ENCODE measurements at places on chromosomes 12 and 14.

DNA sequence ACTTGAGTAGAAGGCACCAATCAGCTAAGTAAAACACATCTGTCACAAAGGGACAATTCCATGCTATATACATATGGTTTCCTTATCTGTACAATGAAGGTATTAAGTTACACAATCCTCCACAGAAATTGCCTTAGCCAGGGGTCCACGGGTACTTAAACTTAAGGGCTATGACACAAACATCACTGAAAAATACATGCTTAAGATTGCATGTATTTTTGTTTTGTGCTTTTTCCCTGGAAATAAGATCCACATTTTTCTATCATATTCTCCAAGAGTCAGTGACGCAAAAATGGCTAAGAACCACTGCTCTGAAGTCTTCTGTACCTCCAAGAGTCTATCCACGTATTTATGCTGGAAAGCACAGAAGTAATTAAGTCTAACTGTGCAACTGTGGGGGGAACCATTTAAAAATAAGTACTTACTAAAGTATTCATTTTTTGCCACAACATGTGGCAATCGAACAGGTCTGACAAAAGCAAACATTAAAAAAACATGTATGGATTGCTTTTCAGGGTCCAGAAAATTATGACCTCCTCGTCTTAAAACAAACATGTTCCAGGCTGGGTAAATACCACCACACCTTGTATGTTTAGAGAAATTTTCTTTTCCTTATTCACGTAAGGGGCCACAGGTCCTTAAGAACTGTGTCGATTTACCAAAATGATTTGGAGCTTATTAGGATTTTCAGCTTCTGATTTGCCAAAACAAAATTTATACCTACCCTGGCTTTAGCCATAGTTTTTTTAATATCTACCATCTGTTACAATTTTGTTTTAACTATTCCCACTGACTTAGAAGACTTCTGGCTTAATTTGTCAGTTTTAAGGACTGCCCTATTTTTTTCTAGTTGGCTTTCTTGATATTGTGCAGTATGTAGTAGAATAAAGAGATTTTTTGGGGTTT lies 2.8 kb downstream of the SLC38A2 start:
- DNase-seq: no peak

DNA sequence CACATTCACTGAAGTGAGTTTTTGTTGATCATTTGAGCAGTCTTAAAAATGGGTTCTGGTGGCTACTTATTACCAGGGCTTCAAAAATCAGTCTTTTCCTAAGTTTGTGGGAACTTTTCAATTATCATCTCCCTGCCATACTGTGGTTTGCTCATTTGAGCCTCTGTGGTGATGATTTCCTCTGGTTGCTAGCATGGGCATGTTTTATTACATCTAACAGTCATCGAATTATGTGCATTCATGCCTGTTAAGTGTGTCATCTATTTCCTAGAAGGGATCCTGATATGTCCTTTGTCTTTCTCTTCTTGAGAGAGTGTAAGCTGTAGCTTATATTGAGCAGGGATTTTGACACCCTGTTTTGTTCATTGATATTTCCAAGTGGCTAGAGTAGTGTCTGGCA lies 116.8 kb downstream of the WIF1 start:
- no peak for DNase-seq

- DNase-seq: no peak
These were observed 8.7 kb upstream of the SELPLG start for GRCh38 chr12:108642269-108642870.

DNA sequence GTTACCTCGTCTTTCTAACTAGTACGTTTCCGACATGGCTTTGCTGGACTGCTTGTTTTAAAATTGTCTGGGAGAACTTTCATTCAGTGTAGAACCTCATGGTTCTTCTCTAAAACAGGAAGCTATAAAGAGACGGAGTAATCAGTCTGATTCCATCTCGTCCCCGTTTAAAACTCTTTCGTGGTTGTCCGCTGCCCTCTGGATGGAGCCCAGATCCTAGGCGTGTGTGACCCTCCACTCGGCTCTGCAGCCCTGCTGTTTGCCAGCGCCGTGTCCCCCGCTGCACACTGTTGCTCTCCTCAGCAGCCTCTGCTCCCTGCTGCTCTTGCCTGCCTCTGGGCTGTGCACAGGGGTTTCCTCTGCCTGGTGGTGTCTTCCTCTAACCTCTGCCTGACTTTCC lies 50.2 kb downstream of the SLC8B1 start:
- no peak for DNase-seq

GRCh38 chr14:100664231-100664630 lies 62.5 kb upstream of the DLK1 start:
- DNase-seq: no peak

GRCh38 chr12:30726647-30727046 lies 28.1 kb downstream of the CAPRIN2 start:
- DNase-seq: no peak

GRCh38 chr12:106045251-106045674 lies 93.5 kb downstream of the NUAK1 start:
- DNase-seq: no peak

- no peak for DNase-seq
These were observed 21.7 kb downstream of the NUBPL start for GRCh38 chr14:31582836-31583452.

DNA sequence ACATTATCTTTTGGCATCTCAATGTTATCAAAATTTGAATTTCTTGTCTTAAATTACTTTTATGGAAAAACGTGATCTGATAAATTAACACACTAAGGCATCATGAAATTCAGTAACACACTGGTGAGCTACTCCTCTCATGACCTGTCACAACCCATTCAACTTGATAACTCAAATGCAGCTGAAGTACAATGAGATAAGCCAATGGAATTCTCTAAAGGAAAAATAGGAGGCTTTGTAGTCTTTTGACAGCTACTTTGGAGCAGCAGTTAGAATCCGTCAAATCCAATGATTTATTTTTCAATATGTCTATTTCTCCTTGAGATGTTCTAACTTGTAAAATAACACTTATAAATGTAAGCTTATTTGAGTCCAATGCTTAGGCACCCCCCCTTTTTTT lies 1029.4 kb downstream of the TRHDE start:
- DNase-seq: no peak

- DNase-seq: no peak
These were observed 844.3 kb downstream of the GALC start for GRCh38 chr14:87148655-87149054.

GRCh38 chr14:25696176-25696575 lies 646.2 kb upstream of the STXBP6 start:
- DNase-seq: no peak

GRCh38 chr14:77612011-77612620 lies 4.3 kb downstream of the SPTLC2 start:
- no peak for DNase-seq

DNA sequence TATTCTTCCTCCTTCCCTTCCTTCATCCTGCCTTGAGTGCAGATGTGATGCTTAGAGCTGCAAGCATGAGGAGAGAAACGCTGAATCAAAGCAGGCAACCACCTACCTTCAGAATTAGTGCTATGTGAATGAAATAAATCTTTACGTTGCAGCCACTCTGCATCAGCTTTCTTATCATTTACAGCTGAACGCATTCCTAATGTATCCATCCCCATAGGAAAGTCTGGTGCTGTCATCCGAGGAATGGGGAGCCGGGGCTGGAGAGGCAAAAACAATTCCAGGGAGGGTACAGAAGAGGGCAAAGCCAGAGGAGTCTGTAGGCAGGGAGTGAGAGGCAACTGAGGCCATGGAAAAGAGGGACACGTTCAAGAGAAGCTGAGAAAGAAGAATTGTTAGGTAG lies 90.0 kb downstream of the GCH1 start:
- DNase-seq: no peak

DNA sequence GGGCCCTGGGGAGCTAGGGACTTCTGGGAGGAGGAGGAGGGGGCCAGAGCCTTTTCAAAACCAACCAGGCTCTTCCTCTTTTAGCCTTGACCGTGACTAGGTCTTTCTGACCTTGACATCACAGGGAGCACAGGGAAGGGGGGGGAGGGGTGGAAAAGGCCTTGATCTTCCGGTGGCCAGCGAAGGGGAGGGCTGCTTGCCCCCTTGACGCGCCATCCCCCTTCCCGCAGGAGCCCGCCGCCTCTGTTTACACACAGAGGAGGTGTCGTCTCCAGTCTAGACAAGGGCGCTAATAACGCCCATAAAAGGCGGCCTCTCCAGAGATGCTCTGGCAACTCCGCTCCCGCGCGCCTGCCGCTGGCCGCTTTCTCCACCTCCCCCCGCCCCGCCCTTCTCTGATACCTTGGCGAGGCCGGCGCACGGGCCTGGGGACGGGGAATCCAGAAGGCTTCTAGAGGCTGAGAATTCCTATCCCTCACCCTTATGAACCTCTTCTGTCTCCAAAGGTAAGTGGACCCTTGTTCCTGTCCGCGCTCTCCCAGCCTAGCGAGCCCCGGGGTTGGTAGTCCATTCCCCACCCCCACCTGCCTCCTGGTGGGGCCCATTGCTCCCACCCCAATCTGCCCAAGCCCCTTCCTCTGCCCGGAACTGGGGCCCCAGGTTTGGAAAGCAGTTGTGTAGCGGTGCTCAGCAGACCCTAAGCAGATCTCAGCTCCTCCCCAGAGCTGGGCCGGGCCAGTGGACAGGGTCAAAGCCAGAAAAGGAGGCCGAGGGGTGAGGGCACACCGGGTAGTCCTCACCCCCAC lies 4.9 kb upstream of the HOXC12 start:
- no peak for DNase-seq

DNA sequence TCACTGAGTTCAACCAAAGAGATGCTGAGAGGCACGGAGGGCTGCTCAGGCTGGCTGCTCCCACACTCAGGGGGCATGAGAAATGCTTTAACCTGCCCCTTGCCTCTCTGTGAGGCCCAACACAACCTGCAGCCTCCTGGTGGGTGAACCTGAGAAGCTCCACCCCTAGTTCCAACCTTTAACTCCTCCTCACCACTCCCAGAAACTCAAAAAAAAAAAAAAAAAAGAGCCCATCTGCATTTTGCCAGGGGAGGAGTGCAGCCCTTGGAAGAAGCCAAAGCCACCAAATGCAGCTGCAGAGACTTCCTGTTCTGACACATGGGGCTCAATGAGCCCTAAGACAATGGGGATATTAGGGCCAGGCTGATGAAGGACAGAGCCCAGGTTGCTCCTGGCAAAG lies 8.9 kb downstream of the KRT4 start:
- DNase-seq: no peak

DNA sequence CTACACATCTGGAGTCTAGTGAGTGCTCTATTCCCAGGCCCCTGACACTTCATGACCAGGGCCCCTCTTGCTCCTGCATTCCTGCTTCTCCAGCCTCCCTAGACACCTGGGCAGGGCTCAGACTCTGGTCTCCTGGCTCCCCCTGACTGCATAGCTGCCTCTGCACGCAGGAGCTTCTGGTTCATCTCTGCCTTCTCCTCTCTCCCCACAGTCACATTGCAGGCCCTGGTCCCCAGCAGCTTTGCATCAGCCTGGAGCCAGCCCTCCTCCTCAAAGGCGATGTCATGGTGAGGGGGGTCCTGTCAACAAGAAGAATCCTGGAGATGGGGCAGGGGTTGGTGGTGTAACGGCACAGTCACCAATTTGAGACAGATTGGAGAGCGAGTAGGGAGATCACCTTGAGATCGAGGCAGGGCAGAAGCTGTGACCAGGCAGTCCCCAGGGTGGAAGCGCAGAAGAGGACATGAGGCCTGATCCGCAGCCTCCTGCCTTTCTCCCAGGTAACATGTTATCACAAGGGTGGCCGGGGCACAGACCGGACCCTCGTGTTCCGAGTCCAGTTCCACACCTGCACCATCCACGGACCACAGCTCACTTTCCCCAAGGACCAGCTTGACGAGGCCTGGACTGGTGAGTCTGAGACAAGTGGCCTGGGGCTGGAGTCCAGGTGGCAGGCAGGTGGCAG lies 8.1 kb downstream of the TNS2 start:
- no peak for DNase-seq

- no peak for DNase-seq
These were observed at the start of gene CMA1 for GRCh38 chr14:24508155-24508840. CMA1 (minus strand) TSS chr14:24508265; CDS start chr14:24508235, 30 bp downstream.
